ENCODE measurements at places on chromosomes 16 and 17.

DNA sequence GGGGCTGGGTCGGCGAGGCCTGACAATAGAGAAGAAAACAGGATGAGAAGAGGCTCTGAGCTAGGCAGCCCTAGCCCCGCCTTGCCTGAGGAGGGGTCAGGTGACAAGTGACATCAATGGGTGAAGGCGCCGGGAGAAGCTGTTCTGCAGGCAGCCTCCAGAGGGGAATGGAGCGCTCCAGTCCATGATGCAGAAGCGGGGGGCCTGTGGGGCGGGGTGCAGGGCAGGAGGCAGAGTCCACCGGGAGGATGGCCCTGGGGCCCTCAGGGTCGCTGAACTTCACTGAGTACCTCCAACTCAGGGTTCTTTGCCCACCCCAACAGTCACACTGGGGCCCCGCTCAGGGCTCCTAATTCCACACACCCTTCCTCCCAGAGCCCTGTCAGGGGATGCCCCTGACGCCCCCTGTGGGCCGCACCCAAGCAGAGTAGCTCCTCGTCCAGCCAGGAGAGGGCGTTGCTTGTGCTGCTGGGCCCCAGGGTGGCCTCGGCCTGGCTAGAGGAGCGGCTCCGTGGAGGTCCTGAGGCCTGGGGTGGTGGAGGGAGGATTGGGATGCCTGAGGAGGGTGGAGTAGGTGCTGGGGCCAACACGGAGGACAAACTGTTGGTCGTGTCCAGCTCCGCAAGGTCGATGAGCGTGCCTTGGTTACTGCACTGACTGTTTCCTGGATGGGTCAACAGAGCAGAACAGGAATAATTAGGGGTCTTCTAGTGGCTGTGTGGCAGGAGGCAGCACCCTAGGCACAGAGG, 20.8 kb downstream of the GGA3 start:
- peak; percentile 39 for DNase-seq

- no peak for DNase-seq
These were observed 3.6 kb upstream of the TMIGD1 start for GRCh38 chr17:30337393-30337999.

- no peak for DNase-seq
These were observed 33.1 kb upstream of the SNN start for GRCh38 chr16:11635113-11635652.

DNA sequence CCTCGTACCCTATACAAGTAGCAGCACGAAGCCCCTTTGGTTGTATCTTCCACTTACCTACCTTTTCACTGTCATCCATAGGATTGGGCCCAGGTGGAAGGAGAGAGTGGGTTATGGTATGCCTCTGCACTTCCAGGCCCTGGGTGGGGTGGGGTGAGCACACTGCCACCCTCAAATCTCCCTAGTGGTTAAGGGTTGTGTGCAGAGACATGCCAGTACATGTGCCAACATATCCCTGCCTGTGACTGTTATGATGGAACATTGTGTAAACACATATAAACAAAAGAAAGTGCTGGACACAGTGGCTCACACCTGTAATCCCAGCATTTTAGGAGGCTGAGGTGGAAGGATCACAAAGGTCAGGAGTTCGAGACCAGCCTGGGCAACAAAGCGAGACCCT, 11.1 kb downstream of the HROB start:
- no peak for DNase-seq

GRCh38 chr17:15092261-15092660, 172.9 kb downstream of the PMP22 start:
- no peak for DNase-seq

All from activated CD4-positive, alpha-beta memory T cell treated with anti-CD3 and anti-CD28 coated beads, Interleukin-2, amount 10 ng/mL, durations not matched to agents 7 days and 5 days (primary cell).